ENCODE measurements at places on chromosomes 4 and X. TPM values are rescaled to one million over a fixed set of nuclear protein-coding genes. Genes with fewer than 3 reads are reported as not detected.
A peak's percentile ranks its signal among the peaks of the same experiment; 100 is the strongest.

Gene CXXC4
- not detected for total RNA-seq

GRCh38 chr4:13218326-13218958 is 265.7 kb downstream of the RAB28 start:
- H3K4me3 ChIP-seq: no peak overlapping the region
- H3K27ac ChIP-seq: no peak overlapping the region
- no peaks in the 10 kb centered on the region for H3K27me3 ChIP-seq
- DNase-seq: no peak
- peaks cover 10% of the 10 kb centered on the region for H3K36me3 ChIP-seq

Gene SPANXN4
- total RNA-seq: not detected

GRCh38 chrX:13414006-13414647 is 94.3 kb upstream of the ATXN3L start:
- DNase-seq: no peak
- no peak overlapping the region for H3K4me3 ChIP-seq
- no peaks in the 10 kb centered on the region for H3K27me3 ChIP-seq
- no peaks in the 10 kb centered on the region for H3K4me1 ChIP-seq
- no peaks in the 10 kb centered on the region for H3K36me3 ChIP-seq

Gene KLHL5
- 6.6 TPM for total RNA-seq

Gene KCTD8
- total RNA-seq: not detected

DNA sequence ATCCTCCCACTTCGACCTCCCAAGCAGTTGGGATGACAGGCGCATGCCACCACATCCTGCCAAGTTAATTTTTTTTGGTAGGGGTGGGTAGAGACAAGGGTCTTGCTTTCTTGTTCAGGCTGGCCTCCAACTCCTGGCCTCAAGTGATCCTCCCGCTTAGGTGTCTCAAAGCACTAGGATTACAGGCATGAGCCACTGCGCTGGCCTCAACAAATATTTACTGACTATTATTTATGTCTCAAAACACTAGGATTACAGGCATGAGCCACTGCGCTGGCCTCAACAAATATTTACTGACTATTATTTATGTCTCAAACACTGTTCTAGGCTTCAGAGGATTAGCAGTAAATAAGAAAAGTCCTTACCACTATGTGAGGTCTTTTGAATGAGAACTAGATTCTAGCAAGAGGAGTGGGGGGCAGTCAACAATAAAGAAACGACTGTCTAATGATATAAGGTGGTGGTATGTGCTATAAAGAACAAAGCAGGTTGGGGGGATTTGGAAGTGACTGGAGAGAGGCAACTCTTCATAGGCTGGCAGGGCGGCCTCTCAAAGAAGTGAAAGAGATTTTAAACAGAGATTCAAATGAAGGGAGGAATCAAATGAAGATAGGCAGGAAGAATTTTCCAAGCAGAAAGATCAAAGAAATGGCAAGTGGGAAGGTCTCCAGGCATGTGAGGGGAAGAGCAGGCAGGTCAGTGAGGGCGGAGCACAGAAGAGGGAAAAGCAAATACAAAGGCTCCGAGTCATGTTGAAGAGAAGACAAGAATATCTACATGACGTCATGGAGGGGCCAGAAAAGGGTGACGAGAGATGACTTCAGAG is 12.7 kb upstream of the ACSL1 start:
- H3K27ac ChIP-seq: no peak overlapping the region
- DNase-seq: no peak
- H3K36me3 ChIP-seq: no peaks in the 10 kb centered on the region
- no peaks in the 10 kb centered on the region for H3K4me1 ChIP-seq

DNA sequence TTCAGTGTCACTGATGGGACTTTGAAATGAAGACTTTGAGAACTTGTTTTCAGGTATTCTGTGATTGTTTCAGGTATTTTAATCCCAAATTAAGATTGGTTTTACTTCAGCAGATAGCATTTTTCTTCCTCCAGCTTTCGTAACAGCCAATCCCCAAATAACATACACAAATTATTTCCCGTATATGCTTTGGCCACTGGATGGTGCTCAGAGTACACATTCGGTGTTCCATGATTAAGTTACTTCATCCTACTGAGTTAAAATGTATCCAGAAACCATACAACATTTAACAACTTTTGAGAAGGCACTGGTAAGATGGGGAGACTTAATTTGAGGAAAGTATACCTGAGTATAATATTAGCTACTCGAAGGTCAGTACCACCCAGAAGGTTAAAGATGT is 233.4 kb upstream of the FAM47A start:
- no peaks in the 10 kb centered on the region for H3K36me3 ChIP-seq
- no peaks in the 10 kb centered on the region for H3K4me1 ChIP-seq
- no peak for DNase-seq
- no peak overlapping the region for H3K27ac ChIP-seq
- no peaks in the 10 kb centered on the region for H3K27me3 ChIP-seq

GRCh38 chrX:63281465-63281864 is 69.7 kb downstream of the SPIN4 start:
- no peak overlapping the region for H3K4me3 ChIP-seq
- no peaks in the 10 kb centered on the region for H3K27me3 ChIP-seq
- H3K4me1 ChIP-seq: no peaks in the 10 kb centered on the region
- no peak for DNase-seq

DNA sequence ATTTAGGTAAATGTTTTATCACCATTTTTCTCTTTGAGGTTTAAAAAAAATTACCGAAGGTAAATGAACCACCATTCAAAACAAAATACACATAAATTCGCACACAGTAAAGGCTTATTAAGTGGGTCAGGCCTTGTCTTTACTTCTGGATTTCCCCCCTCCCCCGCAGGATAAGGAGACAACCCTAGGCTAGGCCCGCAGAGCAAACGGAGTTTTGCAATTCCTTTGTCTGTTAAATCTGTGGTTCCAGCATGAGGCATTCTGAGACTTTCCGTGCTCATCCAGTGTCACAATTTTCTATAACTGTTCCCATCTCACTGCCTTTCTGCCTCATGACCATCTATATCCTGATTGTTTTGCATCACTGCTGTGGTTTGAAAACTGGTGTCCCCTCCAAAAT is 307.4 kb downstream of the DCHS2 start:
- H3K4me3 ChIP-seq: no peak overlapping the region
- no peaks in the 10 kb centered on the region for H3K36me3 ChIP-seq
- H3K27ac ChIP-seq: no peak overlapping the region
- no peaks in the 10 kb centered on the region for H3K4me1 ChIP-seq
- no peak for DNase-seq

Gene ITM2A
- total RNA-seq: 63.1 TPM

Gene TMEM31
- total RNA-seq: 0.52 TPM

DNA sequence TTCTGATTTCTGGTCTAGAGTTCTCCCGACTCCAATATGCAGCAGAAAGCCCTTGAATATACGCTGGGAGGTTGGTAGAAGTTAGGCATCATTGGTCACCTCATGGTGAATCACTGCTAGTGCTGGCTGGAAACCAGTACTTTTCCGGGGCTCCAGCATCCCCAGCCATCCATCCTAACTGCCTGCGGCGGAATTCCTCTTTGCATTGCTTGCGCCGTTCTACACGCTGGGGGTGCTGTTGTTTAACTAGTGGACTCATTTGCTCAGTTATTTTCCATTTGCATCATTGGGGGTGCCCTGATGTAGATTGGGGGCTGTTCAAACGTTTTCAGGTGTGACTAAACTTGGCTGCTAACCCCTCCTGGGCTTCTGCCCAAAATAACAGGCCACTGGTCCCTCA is 23.3 kb upstream of the GPR50 start:
- no peak overlapping the region for H3K27ac ChIP-seq
- no peaks in the 10 kb centered on the region for H3K36me3 ChIP-seq

DNA sequence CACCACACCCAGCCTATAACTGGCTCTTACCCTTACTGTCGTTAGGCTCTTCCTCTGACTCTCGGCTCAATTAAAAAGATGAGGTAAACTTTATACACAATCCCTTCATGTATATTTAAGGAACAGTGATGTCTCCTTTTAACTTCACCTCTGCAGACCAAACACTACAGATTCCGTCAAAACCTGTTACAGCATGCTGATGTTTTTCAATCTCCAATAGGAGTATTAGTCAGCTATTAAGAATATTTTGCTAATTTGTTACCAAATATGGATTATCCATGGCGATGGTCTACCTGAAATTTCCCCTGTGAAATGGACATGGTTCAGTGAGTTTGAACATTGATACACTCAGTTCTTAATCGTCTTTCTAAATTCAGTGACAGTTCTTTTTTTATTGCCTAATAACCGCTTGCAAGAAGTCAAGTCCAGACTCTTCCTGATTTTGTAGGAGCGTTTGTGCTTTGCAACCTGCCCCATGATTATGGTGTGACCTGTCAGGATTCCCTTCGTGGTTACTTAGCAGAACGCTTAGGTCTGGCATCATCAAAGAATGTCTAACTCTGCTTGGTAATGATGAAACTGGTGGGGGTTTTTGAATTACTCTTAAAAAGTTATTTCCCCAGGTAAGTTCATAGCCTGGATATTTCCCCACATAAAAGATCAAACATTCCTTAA is 72.2 kb upstream of the STOX2 start:
- H3K27ac ChIP-seq: no peak overlapping the region
- no peak overlapping the region for H3K4me3 ChIP-seq
- DNase-seq: no peak
- no peaks in the 10 kb centered on the region for H3K36me3 ChIP-seq

DNA sequence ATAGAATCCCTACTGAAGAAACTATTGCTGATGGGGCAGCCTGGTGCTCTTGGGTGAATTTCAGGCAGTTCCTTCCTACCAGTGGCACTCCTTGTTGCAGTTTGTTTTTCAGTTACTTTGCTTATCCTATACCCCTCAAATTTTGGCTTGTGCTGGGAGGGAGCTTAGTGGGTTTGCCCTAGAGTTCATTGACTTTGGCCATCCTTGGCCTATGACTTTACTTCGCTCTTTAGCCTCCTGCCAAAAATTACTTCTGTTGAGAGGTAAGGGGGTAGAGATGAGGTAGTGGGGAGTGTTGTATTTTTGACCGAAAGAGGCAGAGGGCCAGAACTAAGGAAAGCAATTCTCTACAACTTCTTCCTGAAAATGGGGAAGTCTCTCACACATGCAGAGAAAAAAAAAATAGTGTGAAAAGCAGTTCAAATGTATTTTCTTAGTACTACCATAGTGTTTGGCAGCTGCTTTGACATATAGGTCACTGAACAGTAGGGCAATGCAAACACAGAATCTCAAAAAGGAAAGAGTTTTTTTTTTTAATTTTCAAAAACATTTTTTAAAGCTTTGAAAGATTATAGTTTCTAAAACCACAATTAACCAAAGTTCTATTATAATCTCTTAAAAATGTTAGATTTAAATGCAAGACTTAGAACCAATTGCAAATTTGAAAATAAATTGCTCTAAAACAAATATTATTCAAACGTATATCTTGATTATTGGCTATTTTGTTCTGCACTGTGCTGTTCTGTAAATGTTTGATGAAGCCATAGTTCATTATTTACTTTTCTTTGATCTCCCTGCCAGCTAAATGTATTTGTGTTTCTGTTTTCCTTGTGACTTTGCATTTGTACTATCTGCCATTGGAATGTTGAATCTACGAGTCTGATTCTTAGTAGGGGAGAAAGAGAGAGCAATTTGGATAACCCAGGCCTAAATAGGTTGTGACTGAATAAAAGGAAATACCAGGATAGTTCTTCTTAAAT is 73.6 kb downstream of the DCK start:
- no peak for DNase-seq
- H3K4me1 ChIP-seq: peaks cover 2% of the 10 kb centered on the region
- no peaks in the 10 kb centered on the region for H3K36me3 ChIP-seq
- H3K27me3 ChIP-seq: no peaks in the 10 kb centered on the region

- no peak for DNase-seq
- no peak overlapping the region for H3K4me3 ChIP-seq
- H3K27me3 ChIP-seq: peaks cover 17% of the 10 kb centered on the region
- no peaks in the 10 kb centered on the region for H3K4me1 ChIP-seq
These were observed 65.6 kb downstream of the POLR2B start for GRCh38 chr4:57044279-57044678.

GRCh38 chr4:26822546-26822945 is 38.1 kb upstream of the STIM2 start:
- peak; percentile 37 for DNase-seq
- peaks cover 11% of the 10 kb centered on the region for H3K4me1 ChIP-seq
- no peaks in the 10 kb centered on the region for H3K27me3 ChIP-seq
- H3K36me3 ChIP-seq: peaks cover 4% of the 10 kb centered on the region

DNA sequence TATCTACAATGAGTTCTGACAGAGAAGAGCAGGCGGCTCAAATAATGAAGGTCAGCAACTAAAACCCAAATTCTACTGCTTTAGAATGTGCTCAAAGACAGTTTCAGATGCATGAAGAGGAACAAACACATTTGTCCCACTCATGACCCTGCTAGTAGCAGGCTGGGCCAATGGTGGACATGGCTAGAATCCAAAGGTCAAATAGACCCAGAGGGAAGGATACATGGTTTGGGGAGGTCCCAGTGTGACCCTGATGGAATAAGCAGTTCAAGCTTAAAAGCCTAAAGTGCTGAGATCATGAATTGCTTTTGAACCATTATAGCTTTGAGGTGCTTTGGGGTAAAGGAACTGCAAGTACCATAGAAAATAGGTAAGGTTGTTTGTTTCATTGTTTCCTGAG is 450.7 kb downstream of the MID1IP1 start:
- H3K4me1 ChIP-seq: peaks cover 35% of the 10 kb centered on the region
- no peak overlapping the region for H3K27ac ChIP-seq
- no peaks in the 10 kb centered on the region for H3K36me3 ChIP-seq
- H3K4me3 ChIP-seq: no peak overlapping the region
- no peak for DNase-seq
- no peaks in the 10 kb centered on the region for H3K27me3 ChIP-seq

DNA sequence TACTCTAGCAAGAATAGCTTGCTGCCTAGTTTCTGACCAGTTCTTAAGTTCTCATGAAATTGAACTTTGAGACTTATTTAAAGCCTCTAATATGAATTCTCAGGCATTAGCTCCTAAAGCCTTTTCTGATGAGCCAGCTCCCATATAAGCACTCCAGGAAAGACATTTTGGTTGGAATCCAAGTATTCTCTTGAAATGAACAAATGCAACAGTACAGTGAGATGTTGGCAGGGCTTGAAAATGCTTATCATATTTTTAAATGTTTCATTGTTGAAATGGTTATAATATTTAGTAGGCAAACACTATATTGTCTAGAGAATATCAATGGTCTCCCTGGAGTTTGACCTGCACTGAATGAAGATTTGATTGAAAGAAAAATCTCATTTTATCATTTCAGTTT is 240.3 kb downstream of the ANK2 start:
- H3K36me3 ChIP-seq: no peaks in the 10 kb centered on the region
- H3K4me1 ChIP-seq: no peaks in the 10 kb centered on the region
- peaks cover 12% of the 10 kb centered on the region for H3K27me3 ChIP-seq
- no peak overlapping the region for H3K4me3 ChIP-seq

Gene STS
- total RNA-seq: 0.50 TPM

DNA sequence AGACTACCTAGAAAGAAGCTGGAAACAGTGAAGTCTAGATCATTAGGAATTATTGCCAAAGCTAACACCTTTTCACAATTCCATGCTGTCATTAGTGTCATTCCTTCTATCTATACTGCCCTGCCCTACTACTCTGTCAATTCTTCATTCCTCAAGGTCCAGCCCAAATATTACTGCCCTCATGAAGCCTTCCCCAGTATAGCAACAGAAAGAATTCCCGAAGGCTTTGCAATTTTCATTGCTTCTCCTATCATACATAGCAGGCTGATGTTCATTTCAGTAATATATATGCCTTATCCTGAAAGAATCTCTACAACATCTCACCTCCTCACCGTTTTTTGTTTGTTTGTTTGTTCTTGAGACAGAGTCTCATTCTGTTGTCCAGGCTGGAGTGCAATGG is 63.9 kb downstream of the APBB2 start:
- no peaks in the 10 kb centered on the region for H3K27me3 ChIP-seq
- H3K27ac ChIP-seq: no peak overlapping the region
- H3K36me3 ChIP-seq: no peaks in the 10 kb centered on the region
- no peaks in the 10 kb centered on the region for H3K4me1 ChIP-seq
- DNase-seq: no peak

Gene XG
- not detected for total RNA-seq

Gene MAGEA4
- not detected for total RNA-seq

Measured in activated CD8-positive, alpha-beta T cell treated with anti-CD3 and anti-CD28 coated beads for 36 hours (primary cell).